ENCODE measurements at places on chromosomes 3 and 15.

GRCh38 chr3:98598492-98598891, 5.1 kb upstream of the CPOX start:
- DNase-seq, result no peak

GRCh38 chr3:38205472-38205805, 40.1 kb downstream of the OXSR1 start:
- no peak for DNase-seq

DNA sequence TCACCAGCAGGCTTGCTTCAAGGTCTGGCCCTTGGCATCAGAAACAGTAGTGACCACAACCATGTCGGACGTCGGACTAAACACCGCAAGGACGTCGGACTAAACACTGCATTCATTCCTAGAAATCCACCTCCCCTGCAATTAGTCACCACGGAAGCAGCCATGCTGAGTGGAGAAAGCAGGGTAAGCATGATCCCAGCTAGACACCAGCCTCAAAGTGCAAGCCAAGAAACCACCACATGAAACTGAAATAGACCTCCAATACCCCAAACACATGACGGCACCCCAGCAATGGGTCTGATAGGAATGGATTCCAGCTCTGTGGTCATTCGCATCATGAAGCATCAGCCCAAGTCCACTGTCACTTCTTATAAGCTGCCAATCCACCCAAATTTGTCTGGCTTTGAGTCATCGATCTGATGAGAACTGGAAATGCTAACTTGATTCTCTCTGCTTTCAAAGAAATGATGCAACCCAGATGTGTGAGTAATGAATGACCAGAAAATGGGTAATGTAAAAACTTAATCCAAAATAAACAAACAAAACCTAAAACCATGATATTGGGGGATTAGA, 348.3 kb upstream of the TMCO5A start:
- no peak for DNase-seq

GRCh38 chr3:44529927-44530326, 25.1 kb upstream of the ZKSCAN7 start:
- no peak for DNase-seq

GRCh38 chr3:126208606-126209256, 28.3 kb upstream of the ALDH1L1 start:
- DNase-seq, result no peak

DNA sequence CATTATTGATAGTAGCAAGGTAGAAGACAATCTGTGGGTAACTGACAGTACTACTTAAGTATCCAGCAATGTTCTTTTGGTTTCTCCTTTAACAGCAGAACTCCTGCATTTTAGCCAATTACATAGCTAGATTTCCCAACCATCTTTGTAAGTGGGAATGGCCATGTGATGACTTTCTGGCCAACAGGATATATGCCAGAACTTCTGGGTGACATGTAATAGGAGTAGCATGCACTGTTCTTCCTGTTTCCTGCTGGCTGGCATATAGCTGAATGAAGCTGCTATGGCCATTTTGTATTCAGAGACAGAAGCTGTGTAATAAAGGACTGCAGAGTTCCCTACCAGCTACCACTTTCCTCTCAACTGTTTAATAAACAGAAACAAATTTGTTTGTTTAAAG, 18.0 kb downstream of the SPICE1 start:
- DNase-seq, result no peak

DNA sequence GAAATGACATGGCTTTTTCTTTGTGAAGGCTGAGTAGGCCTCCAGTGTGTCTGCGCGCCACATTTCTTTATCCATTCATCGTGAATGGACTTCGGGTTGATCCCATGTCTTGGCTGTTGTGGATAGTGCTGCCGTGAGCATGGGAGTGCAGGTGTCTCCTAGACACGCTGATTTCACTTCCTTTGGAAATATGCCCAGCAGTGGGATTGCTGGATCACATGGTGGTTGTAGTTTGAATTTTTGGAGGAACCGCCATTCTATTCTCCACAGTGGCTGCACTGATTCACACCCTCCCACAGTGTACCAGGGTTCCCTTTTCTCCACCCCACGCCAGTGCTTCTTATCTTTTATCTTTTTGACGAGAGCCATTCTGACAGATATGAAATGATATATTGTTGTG, 171.7 kb downstream of the NSMCE3 start:
- DNase-seq, result no peak
